CD4-positive, alpha-beta T cell (primary cell): ENCODE measurements at places on chromosomes 2 and 18. TPM values are rescaled to one million over a fixed set of nuclear protein-coding genes. Genes with fewer than 3 reads are reported as not detected.

- DNase-seq, result no peak
Observed at GRCh38 chr2:40450796-40451430, 977 bp downstream of the SLC8A1 start.

DNA sequence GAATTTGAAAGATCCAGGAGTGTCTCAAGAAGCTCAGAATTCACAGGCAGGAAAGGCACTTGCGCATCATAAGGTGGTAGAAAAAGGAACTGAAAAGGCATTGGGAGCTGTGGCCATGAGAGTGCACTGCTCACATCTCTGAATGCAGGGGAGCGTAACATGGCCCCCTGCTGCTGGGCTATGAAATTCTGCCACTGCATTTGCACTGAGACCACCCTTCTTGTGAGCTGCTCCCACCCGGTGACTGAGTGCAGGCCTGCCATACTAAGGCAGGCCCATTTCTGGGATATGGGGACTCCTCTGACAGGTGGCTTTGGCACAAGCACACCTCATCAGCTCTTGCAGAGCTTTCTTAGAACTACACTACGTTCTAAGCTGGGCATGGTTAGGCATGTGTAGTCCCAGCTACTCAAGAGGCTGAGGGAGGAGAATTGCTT lies 25.3 kb upstream of the STARD7 start:
- no peak for DNase-seq

DNA sequence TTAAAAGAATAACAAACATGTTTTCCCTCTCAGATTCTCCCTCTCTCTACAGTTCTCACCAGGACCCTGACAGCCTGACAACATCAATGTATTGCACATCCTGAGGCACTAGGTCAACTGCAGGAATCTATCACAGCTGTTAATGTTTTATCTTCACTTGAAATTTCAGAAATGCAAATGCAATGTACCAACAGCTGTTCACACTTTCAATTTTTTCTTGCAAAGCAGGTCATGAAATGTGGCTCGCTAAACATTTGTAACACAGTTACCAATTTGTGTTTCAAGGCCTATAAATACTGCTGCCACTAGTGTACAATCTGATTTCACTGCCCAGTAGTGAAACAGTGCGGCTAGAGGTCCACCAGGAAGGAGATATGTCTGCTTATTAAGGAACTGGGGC lies 147.8 kb downstream of the EXOC6B start:
- no peak for DNase-seq

DNA sequence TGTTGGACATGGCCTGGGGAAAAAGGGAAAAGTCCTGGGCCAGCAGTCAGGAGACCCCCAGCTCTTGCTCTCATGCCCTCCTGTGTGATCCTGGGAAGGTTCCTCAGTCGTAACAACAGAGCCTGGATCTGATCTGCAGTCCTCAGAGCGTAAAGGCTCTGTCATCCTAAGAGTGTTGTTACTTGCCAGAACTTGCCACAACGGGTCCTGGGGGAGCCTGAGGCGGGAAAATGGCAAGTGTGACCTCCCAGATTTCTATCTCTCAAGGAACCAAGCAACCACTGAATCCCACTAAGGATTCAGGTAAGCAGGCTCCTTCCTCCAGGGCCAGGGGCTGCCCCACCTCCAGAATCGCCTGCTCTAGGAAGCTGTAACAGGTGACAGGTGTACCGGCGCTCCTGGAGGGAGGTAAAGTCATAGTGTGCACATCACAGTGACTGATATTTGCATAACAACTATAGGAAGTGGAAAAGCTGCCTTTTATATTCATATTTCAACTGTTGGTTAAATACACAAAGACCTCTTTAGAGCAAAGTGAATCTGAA lies 18.4 kb downstream of the HS1BP3 start:
- no peak for DNase-seq

DNA sequence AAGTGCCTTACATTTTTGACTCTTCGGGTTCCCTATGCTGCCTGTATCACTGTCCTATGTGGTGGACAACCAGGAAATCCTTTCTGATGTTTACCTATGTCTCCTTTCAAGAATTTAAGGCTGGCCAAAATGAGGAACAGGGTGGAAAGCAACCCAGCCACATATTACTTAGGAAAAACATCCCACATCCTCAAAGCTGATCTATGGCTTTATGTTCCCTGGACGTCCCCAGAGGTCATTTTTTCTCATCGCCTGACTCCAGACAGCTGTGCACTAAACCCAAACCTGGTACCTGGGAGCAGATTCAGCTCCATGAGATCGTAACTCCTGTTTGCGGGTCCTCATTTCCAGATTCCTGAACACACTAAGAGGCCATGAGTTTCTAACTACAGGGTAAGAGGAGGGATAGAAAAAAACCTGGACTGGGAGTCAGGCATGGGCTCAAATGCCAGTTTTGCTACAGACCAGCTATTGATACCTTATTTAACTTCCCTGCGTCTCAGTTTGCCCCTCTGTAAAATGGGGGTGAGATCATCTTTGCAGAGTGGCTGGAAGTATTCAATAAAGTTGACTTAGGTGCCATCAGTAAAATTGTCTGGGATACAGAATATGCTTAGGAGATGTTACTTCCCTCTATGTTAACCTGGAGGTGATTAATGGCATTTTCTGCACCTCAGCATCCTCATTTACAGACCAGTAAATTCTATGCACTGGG lies 70.8 kb downstream of the TNS1 start:
- DNase-seq, result no peak

GRCh38 chr18:9417073-9417851 lies 58.1 kb upstream of the RALBP1 start:
- DNase-seq, result no peak

DNA sequence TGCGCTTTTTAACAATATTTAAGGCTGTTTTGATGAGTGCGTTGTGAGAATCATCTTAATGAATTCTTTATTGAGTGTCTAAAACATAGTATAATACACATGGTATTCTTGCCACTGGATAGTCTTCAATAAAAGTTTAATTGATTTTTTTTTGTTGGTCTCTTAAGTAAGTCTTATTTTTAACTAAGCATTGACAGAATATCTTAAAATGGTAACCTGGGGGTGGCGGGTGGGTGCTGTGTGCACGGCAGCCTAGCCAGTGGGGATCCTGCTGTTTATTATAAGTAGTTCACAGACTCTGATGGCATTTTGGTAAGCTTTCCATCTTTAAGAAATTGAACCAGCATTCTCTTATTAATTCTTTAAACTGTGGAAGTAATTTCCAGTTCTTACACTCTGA lies 6.0 kb downstream of the SOX11 start:
- no peak for DNase-seq

The ZNF521 gene
- not detected for total RNA-seq

The NFATC1 gene
- 113 TPM for total RNA-seq

The RPL31 gene
- 2,913 TPM for total RNA-seq

DNA sequence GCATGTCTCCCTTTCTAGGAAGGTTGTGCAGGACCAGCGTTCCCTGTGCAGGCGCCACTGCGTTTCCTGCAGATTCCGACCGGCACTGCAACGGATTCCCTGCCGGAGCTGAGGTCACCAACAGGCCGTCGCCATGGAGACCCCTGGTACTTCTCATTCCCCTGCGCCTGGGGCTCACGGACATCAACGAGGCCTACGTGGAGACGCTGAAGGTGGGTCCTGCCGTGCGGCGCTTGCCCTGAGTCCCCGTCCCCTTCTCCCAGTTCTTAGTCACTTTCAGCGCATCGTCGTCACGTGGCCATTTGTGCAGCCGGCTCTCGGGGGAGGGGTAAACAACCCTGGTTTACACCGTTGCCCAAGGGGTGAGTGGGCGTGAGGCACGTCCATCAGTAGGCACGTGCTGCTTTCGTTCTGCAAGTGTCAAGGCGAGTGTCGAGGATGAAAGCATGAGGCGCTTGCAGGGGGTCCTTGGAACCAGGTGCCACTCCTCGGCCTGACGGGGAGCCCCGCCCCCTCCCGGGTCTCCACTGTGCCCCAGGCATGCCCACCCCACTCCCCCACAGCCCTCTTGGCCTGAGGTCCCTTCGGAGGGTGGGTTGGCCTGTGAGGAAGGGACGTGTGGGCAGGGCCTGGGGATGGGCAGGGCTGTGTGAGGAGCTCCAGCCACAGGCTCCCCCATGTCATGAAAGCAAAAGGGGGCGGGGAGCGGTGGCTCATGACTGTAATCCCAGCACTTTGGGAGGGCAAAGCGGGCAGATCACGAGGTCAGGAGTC lies 19.8 kb downstream of the DTYMK start:
- DNase-seq, result no peak

GRCh38 chr2:192159736-192160135 lies 35.0 kb downstream of the TMEFF2 start:
- no peak for DNase-seq

DNA sequence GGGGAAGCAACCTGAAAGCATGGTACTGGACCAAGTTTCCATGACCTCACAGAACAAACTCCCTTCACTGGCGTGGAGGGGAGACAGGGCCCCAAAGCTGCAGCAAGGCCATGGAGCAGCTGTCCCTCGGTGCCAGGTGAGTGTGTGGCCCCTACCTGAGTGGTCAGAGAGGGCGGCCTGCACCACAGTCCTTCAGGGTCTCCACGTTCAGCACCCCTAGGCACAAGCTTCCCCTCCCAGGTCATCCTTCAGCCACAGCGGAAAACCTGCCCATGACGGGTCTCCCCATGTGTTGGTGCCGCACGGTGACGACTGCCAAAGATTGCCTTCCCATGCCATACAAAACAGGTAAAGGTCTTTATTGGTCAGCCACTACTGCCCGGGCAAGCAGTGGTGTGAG lies 201.6 kb downstream of the MGAT5 start:
- DNase-seq, result no peak

The LINC00305 gene
- not detected for total RNA-seq

GRCh38 chr18:57833441-57834101 lies 30.5 kb upstream of the ATP8B1 start:
- DNase-seq, result peak; percentile 20

GRCh38 chr2:115833196-115833595 lies 1390.8 kb downstream of the DPP10 start:
- DNase-seq, result no peak

The MARCHF4 gene
- total RNA-seq, result not detected

GRCh38 chr2:26536371-26537068 lies 58.6 kb upstream of the OTOF start:
- no peak for DNase-seq

The SRD5A2 gene
- not detected for total RNA-seq

DNA sequence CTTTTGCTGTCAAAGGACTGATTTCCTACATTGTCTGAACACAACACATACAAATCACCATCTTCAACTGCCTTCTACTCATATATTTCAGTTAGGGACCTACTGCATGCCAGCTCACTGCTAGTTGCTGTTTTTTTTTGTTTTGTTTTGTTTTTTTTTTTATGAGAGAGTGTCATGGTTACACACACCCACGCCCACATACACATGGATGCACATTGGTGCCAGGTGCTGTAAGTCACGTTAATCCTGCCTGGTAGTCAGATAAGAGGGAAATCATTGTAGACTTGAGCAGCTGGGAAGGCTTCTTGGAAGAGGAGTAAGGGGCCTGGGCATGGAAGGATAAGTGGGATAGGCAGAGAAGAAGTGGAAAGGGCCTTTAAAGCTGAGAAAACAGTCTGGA lies 209.9 kb downstream of the TDRD15 start:
- DNase-seq, result no peak

DNA sequence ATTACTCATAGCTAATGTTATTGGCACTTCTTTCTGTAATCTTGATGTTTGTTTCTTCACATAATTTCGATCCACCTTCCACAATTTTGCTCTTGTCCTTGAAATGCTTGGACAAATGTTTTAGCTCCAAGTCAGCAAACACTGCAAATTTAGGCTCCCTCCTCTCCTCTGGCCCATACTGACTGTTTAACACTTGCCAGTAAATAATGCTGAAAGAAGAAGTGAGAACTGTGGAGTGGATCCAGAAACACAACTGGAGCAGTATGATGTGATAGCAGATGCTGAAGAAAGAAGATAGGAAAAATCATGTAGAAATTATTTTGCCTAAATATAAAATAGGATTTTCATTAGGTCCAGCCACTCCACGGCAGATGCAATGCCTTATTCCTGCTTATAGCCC lies 415.0 kb upstream of the GYPC start:
- DNase-seq, result no peak

DNA sequence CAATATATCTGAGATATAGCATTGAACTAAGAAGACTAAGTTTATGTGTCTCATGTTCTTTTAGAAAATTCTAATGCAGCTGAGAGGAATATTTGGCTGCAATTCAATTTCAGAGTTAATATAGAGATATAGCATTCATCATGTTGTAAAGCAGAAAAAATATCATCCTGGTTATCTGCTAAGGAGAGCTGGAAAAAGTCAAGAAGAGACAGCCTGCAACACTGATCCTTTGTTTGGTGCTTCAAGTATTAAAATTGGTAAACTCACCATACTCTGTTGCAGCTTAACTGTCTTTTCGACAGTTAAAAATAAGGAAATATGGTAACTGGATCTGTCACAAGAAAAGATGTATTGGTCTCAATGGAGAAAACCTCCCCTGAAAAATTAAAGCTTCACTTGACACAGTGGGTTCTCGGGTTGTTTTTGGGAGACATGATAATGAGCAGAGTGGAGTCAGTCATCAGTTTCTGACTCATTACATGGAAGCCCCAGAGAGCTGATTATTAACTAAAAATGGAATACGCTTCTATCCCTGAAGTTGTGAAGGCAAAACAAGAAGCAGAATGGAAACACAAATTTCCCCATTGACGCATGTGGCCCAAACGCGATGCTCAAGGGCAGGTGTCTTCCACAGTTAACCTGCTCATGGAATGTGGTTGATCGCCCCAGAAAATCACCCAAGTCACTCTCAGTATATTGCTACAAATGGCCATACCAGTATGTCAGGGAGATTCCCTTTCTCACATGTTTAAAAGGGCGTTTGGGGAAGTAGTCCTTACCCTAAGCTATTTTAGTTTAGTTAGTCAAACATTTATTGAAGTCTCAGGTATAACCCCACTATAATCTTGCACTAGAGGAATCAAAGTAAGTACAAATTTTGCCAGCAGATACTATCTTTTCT lies 8.2 kb downstream of the BCL2 start:
- no peak for DNase-seq

The VWC2L gene
- not detected for total RNA-seq

- no peak for DNase-seq
Observed at GRCh38 chr18:62460851-62461300, 61.9 kb upstream of the ZCCHC2 start.

GRCh38 chr2:185785156-185785555 lies 46.6 kb downstream of the FSIP2 start:
- DNase-seq, result no peak

The CLEC4F gene
- not detected for total RNA-seq

DNA sequence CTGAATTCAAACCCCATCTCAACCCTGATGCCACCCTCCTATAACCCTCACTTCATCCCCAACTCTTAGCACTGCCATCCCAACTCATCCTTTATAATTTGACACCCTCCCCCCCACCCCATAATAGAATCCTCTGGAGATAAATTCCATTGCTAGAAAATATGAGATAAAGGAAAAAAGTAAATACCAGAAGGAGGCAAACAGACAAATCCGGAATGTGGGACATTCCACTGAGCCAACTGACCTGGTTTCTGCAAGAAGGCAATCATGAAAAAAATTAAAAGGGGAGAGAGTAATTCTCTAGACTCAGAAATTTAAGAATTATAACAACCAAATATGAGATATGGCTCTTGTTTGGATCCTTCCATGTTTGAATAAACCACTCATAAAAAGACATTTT lies 132.4 kb downstream of the CYP26B1 start:
- no peak for DNase-seq

The FBXO15 gene
- 0.58 TPM for total RNA-seq

The DLX2 gene
- not detected for total RNA-seq

GRCh38 chr2:27322301-27322765 lies 564 bp downstream of the MPV17 start:
- no peak for DNase-seq
